Prostate gland (tissue), 2 donors: ENCODE measurements at places on chromosomes 12 and 14. TPM values are rescaled to one million over a fixed set of nuclear protein-coding genes. Genes with fewer than 3 reads are reported as not detected.

The SPX gene
- 0.51 TPM for total RNA-seq

The ADAMTS20 gene
- total RNA-seq: 0.23 TPM

The AKT1 gene
- total RNA-seq: 154 TPM

The NID2 gene
- total RNA-seq: 6.9 TPM

The CFAP54 gene
- 2.3 TPM for total RNA-seq

The WSCD2 gene
- total RNA-seq: 6.7 TPM

GRCh38 chr12:25063873-25064628 lies 115.2 kb upstream of the BCAT1 start:
- H3K4me3 ChIP-seq: no peak overlapping the region
- no peak for DNase-seq
- H3K36me3 ChIP-seq: no peaks in the 10 kb centered on the region
- H3K27me3 ChIP-seq: no peaks in the 10 kb centered on the region

DNA sequence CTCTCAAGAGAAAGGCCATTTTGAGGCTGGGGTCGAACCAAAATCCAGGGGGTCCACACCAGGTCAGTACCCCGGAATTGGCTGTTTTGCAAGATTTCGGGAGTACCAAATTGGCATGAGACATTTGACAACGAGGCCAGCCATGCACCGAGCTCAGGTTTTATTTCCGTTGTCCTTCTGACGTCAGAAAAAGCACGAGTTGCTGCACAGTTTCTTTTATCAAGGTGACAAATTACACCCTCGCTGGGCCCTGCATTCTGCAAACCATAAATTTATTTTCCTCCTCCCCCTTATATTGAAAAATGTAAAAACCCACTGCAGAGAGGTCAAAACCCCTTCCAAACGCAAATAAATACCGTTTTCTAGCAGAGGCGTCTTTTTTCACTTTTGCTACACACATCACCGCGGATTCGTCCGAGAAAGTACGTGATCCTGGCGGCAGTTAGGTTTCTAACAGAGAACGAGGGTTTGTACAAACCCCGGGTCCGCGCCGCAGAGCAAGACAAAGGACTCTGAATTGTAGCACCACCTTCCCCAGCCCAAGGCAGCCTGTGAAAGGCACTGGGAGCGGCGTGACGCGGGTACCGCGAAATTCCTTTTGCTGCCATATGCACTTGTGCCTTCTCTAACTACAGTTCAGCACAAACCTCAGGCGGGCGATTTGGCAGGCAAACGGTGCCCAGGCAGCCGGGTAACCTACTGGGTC lies 1.8 kb downstream of the SLC38A1 start:
- DNase-seq: peak; percentile 63
- no peaks in the 10 kb centered on the region for H3K27me3 ChIP-seq
- peak overlapping the region; percentile 59 for H3K4me3 ChIP-seq
- H3K27ac ChIP-seq: peak overlapping the region; percentile 81

DNA sequence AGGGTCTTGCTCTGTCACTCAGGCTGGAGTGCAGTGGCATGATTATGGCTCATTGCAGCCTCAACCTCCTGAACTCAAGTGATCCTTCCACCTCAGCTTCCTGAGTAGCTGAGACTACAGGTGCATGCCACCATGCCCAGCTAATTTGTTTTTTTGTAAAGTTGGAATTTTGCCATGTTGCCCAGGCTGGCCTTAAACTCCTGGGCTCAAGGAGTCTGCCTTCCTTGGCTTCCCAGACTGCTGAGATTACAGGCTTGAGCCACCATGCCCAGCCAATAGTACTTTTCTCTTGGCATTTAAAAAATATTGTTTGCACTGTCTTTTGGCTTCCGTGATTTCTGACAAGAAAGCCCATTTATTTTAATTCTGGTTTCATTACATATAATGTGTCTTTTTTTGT lies 61.3 kb downstream of the DIP2B start:
- H3K36me3 ChIP-seq: no peaks in the 10 kb centered on the region
- H3K4me3 ChIP-seq: no peak overlapping the region
- H3K4me1 ChIP-seq: no peaks in the 10 kb centered on the region
- H3K27ac ChIP-seq: no peak overlapping the region

GRCh38 chr12:130626601-130627000 lies 89.5 kb downstream of the RIMBP2 start:
- no peaks in the 10 kb centered on the region for H3K36me3 ChIP-seq
- H3K27me3 ChIP-seq: no peaks in the 10 kb centered on the region
- H3K4me3 ChIP-seq: no peak overlapping the region
- DNase-seq: no peak

- no peaks in the 10 kb centered on the region for H3K4me1 ChIP-seq
- H3K36me3 ChIP-seq: no peaks in the 10 kb centered on the region
- H3K27ac ChIP-seq: no peak overlapping the region
- DNase-seq: peak; percentile 46
- H3K4me3 ChIP-seq: no peak overlapping the region
Measured at GRCh38 chr14:56339855-56340701, 221.9 kb downstream of the PELI2 start.

- H3K27me3 ChIP-seq: no peaks in the 10 kb centered on the region
- H3K27ac ChIP-seq: no peak overlapping the region
- H3K4me3 ChIP-seq: no peak overlapping the region
- H3K36me3 ChIP-seq: no peaks in the 10 kb centered on the region
- no peaks in the 10 kb centered on the region for H3K4me1 ChIP-seq
Measured at GRCh38 chr12:87025976-87026375, 769.8 kb upstream of the MGAT4C start.

DNA sequence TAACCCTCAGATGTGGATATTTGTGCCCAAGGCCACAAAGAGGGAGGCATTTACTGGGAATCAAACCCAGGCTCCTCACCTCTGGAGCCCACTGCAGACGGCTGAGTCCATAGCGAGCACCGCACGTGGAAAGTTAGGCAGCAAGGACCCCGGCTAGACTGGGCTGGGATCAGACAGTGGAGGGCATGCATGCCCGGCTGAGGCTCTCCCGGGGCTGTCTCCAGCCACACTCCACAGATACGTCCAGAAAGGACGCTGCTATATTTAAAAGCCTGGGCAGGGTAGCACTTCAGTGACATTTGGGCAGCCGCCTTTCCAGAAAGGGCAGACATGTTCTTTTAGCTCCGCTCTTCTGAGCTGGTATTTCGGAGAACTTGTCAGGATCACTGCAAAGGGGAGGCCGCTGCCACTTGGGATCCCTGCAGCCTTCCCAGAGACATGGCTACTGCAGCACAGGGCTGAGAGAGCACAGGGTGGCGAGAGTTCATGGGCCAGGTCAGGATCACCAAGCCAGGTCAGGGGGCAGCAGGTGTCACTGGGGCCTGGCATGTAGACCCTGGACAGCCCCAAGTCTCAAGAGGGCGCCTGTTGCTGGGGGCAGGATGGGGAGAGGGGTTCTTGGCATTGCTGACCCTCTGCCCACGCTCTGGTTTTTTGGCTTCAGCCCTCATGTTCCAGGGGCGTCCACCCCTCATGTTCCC lies 121.7 kb downstream of the PHETA1 start:
- no peaks in the 10 kb centered on the region for H3K36me3 ChIP-seq
- DNase-seq: no peak
- no peaks in the 10 kb centered on the region for H3K4me1 ChIP-seq
- H3K27ac ChIP-seq: no peak overlapping the region

DNA sequence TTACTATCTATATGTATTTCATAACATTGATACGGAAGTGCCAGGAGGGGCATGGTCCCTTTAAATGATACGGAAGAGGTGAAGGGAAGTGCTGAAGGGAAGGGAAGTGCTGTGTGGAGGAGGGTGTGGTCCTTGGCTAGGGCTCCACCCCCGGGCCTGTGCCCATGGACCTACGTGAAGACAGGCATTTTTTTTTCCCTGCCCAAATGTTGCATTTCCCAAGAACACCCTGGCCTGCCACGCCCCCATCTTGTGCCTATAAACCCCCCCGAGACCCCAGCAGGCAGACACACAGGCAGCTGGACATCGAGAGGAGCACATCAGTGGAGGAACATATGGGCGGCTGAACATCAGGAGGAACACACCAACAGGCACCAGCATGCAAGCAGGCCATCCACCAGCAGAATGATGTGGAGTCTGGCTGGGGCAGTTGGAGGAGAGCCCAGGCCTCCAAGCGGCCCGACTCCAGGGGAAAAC lies 134.1 kb downstream of the SLC41A2 start:
- H3K4me3 ChIP-seq: no peak overlapping the region
- no peaks in the 10 kb centered on the region for H3K36me3 ChIP-seq
- no peaks in the 10 kb centered on the region for H3K4me1 ChIP-seq
- H3K27me3 ChIP-seq: no peaks in the 10 kb centered on the region
- no peak for DNase-seq

- H3K27ac ChIP-seq: no peak overlapping the region
- no peaks in the 10 kb centered on the region for H3K36me3 ChIP-seq
- DNase-seq: no peak
- no peaks in the 10 kb centered on the region for H3K27me3 ChIP-seq
- H3K4me1 ChIP-seq: no peaks in the 10 kb centered on the region
Measured at GRCh38 chr12:95147866-95148265, 69.4 kb downstream of the FGD6 start.

GRCh38 chr12:5656836-5657235 lies 224.9 kb downstream of the NTF3 start:
- no peaks in the 10 kb centered on the region for H3K27me3 ChIP-seq
- DNase-seq: no peak
- no peaks in the 10 kb centered on the region for H3K36me3 ChIP-seq
- H3K4me1 ChIP-seq: no peaks in the 10 kb centered on the region
- H3K27ac ChIP-seq: no peak overlapping the region
